ENCODE measurements at places on chromosomes 4 and X. TPM values are rescaled to one million over a fixed set of nuclear protein-coding genes. Genes with fewer than 3 reads are reported as not detected.

DNA sequence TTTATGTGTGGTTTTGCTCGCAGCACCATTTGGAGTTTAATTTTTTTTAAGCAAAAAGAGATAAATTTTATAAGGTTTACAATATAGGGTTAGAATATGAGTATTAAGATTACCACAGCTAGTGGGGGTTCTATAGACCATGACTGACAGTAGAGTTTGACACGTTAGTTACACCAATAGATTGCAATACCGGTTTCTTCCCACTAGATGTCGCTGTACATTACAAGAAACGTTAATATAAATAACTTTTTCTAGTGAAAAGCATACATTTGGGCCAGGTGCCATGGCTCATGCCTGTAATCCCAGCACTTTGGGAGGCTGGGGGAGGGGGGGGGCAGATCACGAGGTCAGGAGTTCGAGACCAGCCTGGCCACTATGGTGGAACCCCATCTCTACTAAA lies 433.6 kb downstream of the MAGEB5 start:
- H3K27me3 ChIP-seq, result no peaks in the 10 kb centered on the region
- H3K4me3 ChIP-seq, result no peak overlapping the region
- H3K36me3 ChIP-seq, result no peaks in the 10 kb centered on the region
- no peaks in the 10 kb centered on the region for H3K4me1 ChIP-seq

- H3K4me1 ChIP-seq, result no peaks in the 10 kb centered on the region
- DNase-seq, result no peak
- H3K27me3 ChIP-seq, result no peaks in the 10 kb centered on the region
- H3K27ac ChIP-seq, result no peak overlapping the region
- no peak overlapping the region for H3K4me3 ChIP-seq
Observed at GRCh38 chrX:56281789-56282188, 49.6 kb downstream of the KLF8 start.

Gene TCEAL9
- total RNA-seq, result 94.5 TPM

Gene POU4F2
- not detected for total RNA-seq

Gene TMEM31
- total RNA-seq, result not detected

Gene FGFR3
- 0.80 TPM for total RNA-seq

Gene CCDC120
- total RNA-seq, result 4.3 TPM
